Vagina (tissue), 2 donors: ENCODE measurements at places on chromosomes 1 and 21.

DNA sequence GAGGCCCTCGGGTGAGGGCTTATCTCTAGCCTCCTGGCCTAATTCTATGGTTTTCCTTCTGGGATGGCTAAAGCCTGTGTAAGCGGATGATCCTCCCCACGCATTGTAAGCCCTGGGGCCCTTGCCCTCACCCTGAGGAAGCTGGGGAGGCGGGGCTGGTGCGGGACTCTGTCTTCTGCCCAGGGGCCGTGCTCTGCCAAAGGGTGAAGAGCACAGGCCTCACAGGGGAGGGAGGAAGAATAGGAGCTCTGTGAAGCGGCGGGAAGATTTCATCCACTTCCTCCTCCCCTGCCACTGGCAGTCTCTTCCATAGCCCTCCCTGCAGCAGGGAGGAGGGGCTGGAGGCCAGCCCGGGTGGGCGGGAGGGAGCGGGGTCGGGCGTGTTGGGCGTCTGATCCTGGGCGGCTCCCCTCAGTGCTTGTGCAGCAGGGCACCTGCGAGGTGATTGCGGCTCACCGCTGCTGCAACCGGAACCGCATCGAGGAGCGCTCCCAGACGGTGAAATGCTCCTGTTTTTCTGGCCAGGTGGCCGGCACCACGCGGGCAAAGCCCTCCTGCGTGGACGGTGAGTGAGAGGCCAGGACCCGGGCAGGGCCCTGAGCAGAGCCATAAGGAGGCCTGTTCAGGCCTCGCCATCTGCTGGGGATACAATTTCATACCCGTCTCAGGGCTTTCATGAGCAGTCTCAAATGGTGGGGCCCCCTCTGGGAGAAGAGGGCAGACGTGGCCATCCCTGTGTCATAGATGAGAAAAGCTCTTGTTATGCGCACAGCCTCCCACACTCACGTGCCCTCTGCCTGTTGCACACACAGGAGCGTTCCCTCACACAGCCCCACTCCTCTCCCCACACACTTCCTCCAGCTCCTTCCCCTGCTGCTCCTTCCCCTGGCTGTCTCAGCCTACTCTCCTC, 7.7 kb upstream of the PPM1J start:
- DNase-seq, result peak; percentile 85

GRCh38 chr1:203006948-203007871, at the start of gene TMEM183A:
Gene TMEM183A (plus strand): TSS chr1:203007374. CDS start chr1:203007466, 92 bp downstream.
- no peak for DNase-seq

DNA sequence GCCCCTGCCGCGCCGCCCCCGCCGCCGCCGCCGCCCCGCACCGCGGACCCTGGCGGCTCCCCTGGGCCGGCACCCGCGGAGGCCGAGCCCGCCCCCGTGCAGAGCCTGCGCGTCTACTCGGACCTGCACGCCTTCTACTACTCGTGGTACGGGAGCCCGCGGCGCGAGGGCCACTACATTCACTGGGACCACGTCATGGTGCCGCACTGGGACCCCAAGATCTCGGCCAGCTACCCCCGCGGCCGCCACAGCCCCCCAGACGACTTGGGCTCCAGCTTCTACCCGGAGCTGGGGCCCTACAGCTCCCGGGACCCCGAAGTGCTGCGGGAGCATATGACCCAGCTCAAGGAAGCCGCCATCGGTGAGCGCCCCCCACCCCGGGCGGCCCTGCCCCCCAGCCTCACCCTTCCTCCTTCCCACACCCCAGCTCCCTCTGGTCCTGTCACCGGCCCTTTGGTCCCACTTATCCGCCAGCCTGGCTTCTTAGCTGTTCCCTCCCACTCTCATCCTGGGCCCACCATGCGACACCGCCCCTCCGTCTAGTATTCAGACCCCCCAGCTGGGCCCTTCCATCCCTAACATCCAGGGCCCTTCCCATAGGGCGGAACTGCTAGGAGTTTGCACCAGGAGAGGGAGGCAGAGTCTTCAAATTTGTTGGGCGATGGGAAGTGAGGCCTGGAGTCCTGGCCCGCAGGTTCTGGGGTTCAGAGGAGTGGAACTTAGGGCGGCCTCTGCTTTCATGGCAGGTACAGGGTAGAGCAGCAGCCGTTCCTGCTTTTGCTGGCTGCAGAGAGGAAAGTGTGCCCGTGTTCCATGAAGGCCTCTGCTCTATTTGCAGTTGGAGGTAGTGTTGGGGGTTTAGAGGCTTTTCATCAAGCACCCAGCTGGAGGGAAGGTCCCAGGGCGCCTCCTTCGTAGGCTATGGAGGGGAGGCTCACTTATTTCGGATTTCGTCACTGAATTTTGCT, 1.0 kb downstream of the MANEAL start:
- no peak for DNase-seq

- no peak for DNase-seq
Observed at GRCh38 chr1:71698186-71698585, 584.2 kb downstream of the NEGR1 start.

DNA sequence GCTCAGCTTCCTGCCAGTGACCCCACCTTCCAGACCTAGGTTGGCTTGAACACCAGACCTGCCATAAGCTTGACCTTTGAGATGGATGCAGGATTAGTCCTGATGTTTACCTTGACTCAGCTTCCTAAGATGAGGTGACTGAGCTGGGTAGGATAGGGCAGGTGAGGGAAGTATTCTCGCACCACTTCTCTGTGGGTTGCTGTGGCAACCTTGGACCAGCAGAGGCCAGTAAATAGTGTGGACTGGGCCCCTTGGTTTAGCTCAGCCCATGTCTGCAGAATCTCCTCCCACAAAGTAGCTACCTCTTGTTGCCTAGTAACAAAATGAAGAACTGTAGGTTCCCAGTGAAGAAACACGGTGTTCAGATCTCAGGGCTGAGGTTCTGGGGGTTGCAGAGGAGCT, 8.4 kb downstream of the RPS6KA1 start:
- no peak for DNase-seq

GRCh38 chr1:82064691-82065090, 264.0 kb downstream of the ADGRL2 start:
- DNase-seq, result no peak

GRCh38 chr1:21338573-21339355, 48.5 kb upstream of the ECE1 start:
- no peak for DNase-seq

- DNase-seq, result no peak
Observed at GRCh38 chr1:79945391-79945790, 938.9 kb upstream of the ADGRL4 start.

- DNase-seq, result no peak
Observed at GRCh38 chr1:67058242-67058641, 4.3 kb upstream of the SLC35D1 start.

- no peak for DNase-seq
Observed at GRCh38 chr1:9717193-9718005, 65.9 kb downstream of the PIK3CD start.

DNA sequence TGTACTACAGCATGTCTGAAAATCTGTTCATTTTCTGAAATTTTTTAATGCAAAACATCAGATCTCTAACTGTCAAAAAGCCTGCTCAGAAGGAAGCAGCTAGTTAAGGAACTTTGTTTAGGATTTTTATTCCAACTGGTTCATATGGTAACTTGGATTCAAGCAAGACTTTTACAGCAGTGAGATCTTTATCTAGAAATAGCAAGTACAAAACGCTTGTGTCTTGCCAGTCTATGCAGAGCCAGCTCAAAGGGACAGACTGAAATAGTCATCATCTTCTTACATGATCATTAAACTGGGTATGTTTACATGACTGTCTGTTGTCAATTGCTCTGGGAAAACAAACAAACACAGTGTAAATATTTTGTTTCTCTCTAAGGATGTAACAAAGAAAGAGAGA, 37.6 kb downstream of the DDAH1 start:
- no peak for DNase-seq

DNA sequence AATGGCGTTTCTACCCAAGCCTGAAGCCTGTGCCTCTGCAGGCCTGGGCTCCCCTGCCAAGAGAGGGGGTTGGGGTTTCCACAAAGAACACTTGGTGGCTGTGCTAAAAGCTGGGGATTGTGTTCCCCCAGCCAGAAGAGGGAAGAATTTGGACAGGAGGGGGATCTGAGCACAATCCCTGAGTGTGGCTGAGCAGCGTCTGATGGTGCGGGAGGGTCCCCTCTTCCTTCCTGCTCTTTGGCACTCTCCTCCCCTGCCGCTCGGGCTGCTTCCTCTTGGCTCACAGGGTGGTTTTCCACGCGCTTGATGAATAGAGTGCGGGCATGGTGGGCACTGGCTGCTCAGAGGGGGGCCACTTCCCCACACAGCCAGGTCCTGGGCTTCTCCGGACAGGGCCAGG, 3.7 kb downstream of the GPR37L1 start:
- no peak for DNase-seq

- DNase-seq, result no peak
Observed at GRCh38 chr21:42476388-42477331, 19.4 kb downstream of the RSPH1 start.

DNA sequence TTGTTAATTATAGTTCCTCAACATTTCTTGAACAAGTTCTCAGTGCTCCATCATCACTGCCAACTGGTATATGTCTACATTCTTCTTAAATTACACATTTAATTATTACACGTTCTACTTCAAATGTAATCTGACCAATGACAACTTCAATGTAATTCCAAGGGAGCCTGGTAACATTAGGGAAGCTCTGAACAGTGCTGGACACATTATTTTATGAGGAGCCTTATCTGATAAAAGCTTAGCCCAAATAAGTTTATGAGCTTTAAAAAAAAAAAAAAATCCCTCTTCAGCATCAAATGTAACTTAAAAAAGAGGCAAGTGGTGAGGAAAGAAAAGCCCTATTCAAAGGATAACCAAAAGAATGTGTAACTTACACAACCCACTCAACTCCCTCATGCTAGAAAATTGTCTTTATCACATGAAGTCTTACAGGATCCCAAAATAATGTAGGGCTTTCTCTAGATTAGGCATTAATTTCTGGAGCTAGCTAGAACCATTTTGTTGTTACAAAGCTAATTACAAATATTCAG, 35.2 kb upstream of the ABCA4 start:
- DNase-seq, result no peak

DNA sequence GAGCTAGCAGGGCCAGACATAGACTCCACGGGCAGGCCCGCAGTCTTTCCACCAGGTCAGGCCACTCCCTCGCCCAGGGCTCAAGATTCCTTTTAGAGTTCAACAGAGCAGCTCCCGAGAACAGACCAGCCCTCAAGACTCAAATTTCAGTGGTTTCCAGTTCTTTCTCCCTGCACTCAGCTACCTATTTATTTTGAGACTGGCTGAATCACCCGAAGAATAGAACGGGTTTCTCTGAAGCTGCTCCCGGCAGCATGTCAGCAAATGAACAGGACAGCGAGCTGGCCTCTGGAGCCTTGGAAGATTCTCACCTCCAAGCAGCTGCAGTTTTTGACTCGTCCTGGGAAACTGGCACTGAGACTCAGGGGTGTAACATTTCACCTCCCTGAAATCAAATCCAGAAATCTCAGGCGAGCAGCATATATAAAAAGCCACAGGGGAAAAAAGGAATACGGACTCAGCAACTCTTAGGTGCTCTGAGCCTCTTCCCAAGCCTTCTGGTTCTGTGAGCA, 177.9 kb downstream of the CLIC6 start:
- DNase-seq, result no peak

DNA sequence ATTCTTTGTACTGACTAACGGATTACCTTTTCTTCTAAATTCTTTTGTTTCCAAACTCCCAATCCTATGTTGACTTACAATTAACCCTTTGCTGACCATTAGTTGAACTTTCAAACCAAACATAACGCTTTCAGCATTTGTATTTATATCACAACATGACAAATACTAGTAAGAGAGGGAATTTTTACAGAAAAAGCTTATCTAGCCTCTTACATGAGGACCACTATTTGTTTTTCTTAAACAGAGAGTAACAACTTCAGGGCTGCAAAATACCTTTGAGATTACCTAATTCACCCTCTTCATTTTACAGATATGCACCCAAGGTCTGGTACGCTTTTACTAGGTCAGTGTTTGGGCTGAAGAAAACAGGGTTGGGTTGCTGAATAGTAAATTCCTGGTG, 45.0 kb upstream of the CXADR start:
- DNase-seq, result no peak
